Gastrocnemius medialis (tissue), 4 donors: ENCODE measurements at places on chromosomes 6 and 20. TPM values are rescaled to one million over a fixed set of nuclear protein-coding genes. Genes with fewer than 3 reads are reported as not detected.
A peak's percentile ranks its signal among the peaks of the same experiment; 100 is the strongest.

Gene HLA-DMB
- total RNA-seq: 6.8 TPM

DNA sequence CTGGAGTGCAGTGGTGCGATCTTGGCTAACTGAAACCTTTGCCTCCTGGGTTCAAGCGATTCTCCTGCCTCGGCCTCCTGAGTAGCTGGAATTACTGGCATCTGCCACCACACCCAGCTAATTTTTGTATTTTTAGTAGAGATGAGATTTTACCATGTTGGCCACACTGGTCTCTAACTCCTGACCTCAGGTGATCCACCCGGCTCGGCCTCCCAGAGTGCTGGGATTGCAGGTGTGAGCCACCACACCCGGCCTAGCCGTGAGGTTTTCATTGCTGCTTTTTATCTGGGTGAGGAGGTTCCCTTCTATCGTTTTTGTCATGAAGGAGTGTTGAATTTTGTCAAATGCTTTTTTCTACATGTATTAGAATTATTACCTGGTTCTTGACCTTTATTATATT is 23.9 kb downstream of the SRC start:
- no peak for DNase-seq

DNA sequence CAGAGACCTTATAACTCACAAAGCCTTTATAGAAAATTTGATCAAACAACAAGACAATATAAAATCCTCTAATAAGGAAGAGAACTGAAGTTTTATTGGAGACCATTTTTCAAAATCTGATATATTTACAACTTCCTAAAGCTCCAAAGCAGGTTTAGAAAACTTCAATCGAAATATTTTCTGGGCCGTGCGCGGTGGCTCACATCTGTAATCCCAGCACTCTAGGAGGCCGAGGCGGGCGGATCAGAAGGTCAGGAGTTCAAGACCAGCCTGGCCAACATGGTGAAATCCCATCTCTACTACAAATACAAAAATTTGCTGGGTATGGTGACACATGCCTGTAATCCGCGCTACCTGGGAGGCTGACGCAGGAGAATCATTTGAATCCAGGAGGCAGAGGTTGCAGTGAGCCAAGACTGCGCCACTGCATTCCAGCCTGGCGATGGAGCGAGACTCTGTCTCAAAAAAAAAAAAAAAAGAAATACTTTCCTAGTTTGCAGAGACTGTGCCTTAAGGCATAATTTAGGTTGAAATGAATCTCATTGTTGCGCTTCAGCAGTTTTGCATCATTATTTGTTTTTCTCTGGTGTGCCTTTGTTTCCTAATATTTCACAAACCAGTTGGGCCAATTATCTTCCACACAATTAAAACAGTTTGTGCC is 60.6 kb upstream of the ASIP start:
- no peak for DNase-seq

Gene ROMO1
- total RNA-seq: 213 TPM

GRCh38 chr20:19947611-19948264 is 69.4 kb upstream of the NAA20 start:
- DNase-seq: no peak

GRCh38 chr6:131688286-131688685 is 12.9 kb downstream of the OR2A4 start:
- DNase-seq: no peak

Gene CALHM4
- not detected for total RNA-seq

DNA sequence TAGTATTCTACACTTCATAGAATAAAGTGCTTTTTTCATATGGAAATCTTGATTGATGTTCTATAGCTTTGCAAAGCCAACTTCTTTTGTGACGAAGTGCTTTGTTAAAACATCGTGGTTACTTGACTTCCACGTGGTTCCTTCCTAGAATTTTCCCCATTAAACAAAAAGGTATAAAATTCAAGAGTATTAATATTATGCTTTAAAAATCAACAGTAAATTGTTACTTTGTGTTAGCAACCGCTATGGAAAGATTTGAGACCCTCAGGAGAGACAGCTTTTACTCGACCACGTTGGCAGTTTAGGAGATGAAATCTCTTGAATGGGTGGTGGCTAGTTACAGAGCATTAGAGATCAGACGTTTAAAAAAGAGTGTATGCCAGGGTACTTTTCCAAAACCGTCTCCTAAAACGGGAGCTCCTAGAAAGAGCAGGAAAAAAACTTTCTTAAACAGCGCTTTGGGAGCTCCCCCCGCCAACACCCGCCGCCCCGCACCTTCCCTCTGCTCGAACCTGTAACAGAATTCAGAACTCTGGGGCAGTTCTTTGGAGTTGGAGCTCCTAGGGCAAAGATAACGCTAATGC is 920 bp downstream of the GJA1 start:
- no peak for DNase-seq

- DNase-seq: no peak
These were observed 29.3 kb upstream of the PRDM1 start for GRCh38 chr6:106056746-106057390.

DNA sequence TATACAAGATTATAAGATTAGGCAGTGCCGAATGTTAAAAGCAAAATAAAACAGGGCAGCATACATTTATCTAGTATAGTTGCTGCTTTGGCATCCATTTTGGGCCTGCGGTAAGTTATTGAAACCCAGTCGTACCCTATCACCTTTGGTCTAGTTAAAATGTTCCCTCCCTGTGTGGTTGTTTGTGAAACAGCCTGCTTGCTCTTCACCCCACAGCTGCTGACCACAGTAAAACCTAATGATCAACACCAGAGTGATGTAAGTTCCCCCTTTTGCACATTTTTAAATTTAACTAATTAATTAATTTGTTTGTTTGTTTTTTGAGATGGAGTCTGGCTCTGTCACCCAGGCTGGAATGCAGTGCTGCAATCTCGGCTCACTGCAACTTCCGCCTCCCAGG is 50.3 kb upstream of the TXNDC5 start:
- DNase-seq: no peak

- no peak for DNase-seq
These were observed 35.6 kb upstream of the PRELID3B start for GRCh38 chr20:59078231-59078630.

DNA sequence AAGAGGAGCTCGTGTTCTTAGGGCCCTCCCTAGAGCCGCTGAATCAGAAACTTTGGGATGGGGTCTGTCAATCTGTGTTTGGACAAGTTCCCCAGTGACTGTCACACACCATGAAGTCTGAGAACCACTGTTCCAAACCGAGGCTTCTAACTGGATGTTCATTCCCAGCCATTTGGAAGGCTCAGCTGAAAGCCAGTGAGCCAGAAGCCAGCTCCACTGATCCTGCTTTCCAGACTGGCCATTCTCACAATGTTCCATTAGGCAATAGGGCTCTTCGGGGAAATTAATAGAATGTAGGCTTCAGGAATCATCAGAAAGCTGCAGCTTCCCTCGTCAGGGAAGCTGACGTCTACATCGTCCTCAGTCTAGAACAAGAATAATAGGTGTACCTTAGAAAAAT is 90.8 kb upstream of the QKI start:
- DNase-seq: no peak

Gene TREML2
- total RNA-seq: 0.10 TPM

DNA sequence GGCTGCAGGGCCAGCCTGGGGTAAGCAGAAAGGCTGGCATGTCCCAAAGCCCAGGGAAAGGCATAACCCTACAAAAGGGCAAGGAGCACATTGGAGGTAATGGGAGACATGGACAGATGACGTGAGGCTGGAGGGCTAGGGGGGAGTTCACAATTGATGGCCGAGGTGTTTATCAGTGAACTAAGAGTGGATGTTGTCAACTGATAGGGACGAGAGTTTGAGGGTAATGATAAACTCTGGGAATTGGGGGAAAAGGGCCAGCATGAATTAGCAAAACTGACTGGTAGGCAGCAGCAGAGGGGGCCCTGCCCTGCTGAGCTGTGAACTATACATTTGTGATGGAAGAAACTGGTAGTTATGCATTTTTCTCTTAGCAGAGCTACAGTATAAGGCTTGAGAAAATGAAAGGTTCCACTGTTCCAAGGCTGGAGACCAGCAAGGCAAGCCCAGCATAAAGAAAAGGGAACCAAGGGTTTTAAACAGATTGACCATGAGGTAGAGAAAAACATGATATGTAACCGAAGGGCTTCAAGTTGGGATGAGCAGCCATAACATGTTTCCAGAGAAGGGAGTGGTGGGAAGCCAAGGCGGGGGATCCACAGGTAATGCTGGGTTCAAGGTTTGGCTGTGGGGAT is 98.1 kb upstream of the MLN start:
- no peak for DNase-seq

DNA sequence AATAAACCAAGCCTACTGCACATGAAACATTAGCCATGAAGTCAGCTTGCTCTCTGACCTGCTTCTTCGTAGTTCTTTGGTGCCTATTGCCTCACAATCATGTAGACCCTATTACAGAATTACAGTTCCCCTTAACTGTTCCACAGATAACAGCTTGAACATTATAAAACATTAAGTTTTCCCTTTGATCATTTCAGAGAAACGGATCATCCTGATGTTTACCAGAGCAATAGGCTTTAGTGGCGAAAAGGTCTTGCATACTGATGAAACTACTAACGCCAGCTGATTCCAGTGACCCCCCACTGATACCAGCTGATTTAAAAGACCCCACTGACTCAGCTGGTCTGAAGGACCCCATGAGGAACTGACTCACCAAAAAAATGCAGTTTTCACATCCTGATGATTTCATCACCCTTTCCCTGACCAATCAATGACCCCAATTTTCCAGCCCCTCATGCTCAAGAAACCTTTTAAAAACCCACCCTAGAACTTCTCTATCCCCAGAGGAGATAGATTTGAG is 39.4 kb upstream of the MLIP start:
- DNase-seq: no peak

DNA sequence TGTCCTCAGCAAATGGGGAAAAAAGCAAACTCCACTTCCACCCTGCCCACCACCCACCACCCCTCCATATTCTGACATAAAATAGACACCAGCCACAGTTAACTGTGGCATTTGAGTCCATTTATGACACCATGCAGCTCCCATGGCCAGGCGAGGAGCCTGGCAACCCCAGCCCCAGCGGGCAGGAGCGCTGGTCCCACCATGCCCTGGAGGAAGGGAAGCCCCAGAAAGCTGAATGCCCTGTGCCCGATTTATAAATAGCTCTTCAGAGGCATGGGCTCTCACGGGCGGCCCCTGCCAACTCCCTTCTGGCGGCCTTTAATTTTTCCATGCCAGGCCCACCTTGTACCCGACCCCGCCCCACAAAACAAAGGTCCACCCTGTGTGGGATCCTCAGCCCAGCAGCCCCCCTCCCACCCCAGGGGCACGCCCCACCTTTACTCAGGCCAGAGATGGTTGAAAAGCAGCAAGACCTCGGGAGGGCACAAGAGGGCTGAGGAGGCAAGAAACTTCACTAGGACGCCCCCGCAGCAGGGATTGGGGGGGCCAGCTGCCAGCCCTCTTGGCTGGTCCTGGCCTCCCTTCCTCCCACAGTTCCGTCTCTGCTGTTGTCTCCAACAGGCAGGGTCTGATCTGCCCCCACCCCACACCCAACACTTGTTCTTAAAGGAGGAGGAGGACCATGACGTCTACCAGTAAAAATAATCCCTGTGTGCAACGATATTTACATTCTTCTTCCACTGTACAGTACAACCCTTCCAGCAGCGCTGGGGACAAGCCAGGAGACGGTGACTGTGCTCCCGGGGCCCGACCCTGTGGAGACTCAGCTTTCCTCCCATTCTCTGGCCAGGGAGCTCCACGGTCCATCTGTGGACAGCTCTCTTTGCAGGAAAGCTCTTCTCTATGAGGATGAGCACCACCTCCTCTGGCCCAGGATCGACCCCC is 115.6 kb upstream of the CDYL start:
- DNase-seq: peak; percentile 28

Gene ULBP3
- total RNA-seq: not detected

GRCh38 chr20:63442100-63442493 is 30.4 kb downstream of the KCNQ2 start:
- DNase-seq: no peak

Gene SIRPD
- total RNA-seq: not detected

Gene ACSS1
- 11.7 TPM for total RNA-seq

DNA sequence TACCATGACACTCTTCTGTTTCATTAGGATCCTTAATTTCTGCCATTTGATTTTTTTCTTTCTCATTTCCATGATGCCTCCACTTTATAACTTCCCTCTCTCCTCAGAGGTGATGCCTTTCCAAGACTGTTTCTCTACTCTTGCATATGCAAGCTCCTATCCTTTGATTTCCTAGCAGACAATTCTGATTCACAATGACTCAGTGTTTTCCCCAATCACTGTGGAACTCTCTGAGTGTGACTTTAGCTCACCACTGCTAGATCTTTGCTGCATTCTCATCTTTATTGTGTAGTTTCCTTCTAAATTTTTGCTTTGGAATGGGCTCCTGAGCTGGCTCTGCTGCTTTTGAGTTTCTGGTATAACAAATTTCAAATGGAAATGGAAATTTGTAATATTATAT is 184.9 kb downstream of the TINAG start:
- DNase-seq: no peak
